A172 (cell line): ENCODE measurements at places on chromosomes 12 and 14.

DNA sequence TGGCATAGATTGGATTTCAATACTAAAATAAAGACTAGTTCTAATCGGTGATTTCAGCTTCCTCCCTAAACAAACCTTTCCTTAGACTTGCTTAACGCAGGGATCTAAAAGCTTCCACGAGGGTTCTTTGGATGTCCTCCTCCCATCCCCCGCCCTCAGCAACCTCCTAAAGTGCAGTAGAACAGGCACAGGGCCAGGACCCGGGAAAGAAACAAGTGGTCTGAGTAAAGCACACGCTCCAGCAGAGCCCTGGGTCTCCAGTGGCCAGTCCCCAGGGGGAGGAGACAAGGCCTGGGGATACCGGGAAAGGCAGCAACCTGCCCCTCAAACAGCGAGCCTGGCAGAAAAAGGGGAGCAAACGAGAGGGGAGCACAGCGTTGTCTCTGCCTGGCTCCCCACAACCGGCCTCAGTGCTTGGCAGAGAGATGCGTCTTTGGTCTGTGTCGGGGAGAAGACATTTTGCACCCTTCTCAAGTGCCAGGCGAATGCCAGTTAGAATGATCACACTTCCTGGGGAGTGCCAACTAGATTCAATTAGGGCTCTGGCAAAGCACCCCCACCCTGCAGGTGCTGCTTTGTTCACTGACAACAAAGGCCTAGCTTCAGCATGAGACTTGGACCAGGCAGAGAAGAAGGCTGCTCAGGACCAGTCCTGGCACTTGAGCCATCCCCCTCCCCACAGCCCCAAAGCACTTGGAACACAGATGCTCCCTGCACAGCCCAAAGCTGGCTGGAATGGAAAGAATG is 17.1 kb upstream of the SLC6A12 start:
- no peak for DNase-seq

GRCh38 chr12:56298828-56299227 is 1.3 kb downstream of the CS start:
- DNase-seq: no peak

DNA sequence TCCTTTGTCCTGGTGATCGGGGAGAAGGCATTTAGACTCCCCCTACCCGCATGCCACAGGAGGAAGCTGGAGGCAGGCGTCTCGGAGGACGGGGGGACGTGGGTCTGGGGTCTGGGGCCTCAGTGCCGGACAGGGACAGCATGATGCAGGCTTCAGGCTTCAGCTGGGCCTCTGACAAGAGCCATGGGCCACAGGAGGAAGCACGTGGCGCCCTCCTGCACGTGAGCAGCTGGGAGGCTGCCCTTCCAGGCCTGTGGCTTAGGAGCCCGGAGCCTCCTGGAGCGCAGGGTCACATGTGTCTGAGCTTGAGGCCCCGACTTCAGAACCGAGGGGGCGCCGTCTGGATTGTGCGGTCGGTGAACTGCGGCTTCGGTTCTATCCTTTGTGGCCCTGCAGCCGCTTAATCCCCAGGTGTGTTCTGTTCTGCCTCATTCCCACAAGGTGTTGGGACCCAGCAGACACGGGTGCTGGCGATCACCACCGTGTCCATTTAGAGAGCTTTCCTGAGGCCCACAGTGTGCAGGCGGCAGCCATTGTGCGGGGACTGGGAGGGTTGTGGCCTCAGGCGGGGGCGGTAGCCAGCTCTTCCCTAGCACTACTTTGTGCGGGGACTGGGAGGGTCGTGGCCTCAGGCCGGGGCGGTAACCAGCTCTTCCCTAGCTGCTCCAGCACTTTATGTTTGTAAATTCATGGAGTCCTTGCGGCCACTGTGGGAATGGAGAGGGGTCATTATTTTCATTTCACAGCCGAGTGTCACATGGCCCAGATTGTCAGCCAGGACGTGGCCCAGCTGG is 150.2 kb downstream of the ADGRD1 start:
- DNase-seq: no peak

DNA sequence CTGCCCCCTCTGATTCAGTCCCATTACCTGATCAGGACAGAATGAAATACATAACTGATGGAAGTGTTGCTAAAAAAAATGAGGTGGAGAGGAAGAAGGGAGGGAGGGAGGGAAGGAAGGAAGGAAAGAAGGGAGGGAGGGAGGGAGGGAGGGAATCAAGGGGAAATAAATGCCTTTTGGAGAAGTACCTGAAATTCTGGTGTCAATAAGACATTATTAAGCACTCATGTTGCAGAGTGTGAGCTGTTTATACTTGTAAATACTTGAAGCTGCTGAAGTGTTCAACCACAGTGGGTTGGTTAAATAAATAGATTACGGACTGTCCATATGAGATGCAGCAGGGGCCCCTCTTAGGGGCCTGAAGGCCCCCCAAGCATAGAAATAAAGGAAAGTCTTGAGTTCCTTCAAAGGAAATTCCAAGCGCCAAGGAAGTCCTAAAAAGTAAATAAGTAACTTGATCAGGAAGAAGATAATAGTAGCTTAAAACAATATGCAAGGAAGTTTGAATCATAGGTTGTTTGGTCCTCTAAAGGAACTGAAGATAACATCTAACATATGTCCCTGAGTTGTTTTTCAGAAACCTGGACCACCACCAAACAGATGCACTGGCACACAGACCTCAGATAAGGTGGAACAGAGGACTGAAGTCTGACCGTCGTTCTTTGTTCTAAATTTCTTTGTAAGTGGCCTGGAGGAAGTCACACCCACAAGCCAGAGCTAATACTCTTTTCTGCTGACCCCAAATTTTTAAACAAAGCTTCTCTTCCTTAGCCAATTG is 110.8 kb downstream of the SEC23A start:
- DNase-seq: no peak

DNA sequence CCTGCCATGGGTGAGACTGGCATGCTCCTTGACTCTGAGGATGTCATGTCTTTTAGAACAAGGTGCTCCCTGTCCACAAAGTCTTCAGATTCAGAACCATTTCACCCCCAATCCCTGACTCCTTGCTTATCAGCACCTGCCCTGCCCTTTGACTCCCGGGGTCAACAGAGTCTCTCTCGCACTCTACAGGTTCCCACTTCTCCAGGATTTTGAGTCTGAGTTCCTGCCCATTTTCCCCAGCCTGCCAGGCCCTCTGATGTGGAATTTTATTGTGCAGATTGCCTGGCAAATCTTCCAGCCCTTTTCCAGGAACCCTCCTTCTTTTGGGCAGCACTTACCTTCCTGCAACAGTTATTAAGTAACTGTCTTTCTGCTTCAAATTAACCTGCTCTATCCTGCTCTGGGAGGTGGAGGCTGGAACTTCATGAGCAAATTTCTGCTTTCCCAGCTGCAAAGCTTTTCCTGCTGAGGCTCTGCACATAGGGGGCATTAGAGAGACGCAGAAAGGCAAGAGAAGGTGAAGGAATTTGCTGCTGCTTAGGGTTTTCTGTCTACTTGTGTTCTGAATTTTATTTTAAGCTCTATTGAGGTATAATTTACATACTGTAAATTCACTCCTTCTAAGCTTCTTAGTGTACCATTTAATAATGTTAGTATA is 259.1 kb downstream of the PCNX1 start:
- DNase-seq: peak; percentile 30

GRCh38 chr12:1932264-1932777 is 13.9 kb upstream of the CACNA2D4 start:
- DNase-seq: no peak

DNA sequence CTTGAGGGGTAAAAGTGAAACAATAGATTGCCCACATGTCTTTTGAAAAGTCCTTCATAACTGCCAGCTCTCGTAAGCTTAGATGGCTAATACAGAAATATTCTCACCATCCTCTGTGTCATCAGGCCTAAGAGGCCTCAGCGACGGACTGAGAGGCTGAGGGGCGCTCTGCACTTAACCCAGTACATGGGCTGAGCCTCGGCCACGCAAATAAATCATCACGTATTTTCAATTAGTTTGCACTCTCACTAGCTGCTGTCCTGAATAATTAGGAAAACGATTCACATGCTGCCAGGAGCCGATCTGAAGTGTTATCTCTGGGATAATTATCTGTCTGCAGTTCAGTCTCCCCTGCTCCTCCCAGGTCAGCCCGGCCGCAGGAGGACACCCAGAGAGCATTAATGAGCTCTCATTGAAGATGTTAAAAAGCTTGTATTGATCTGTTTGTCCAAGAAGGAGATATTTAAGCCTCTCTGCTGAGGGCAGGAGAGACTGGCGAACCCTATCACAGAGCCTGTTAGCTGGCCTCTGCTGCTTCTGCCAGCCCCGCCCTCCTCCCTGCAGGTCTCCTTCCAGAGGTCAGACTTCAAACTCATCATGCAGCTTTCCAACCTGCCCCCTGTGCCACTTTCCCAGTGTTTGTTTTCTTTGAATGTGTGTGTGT is 1051.3 kb downstream of the VRK1 start:
- no peak for DNase-seq

GRCh38 chr12:6180268-6181051 is 19.7 kb upstream of the CD9 start:
- peak; percentile 61 for DNase-seq

DNA sequence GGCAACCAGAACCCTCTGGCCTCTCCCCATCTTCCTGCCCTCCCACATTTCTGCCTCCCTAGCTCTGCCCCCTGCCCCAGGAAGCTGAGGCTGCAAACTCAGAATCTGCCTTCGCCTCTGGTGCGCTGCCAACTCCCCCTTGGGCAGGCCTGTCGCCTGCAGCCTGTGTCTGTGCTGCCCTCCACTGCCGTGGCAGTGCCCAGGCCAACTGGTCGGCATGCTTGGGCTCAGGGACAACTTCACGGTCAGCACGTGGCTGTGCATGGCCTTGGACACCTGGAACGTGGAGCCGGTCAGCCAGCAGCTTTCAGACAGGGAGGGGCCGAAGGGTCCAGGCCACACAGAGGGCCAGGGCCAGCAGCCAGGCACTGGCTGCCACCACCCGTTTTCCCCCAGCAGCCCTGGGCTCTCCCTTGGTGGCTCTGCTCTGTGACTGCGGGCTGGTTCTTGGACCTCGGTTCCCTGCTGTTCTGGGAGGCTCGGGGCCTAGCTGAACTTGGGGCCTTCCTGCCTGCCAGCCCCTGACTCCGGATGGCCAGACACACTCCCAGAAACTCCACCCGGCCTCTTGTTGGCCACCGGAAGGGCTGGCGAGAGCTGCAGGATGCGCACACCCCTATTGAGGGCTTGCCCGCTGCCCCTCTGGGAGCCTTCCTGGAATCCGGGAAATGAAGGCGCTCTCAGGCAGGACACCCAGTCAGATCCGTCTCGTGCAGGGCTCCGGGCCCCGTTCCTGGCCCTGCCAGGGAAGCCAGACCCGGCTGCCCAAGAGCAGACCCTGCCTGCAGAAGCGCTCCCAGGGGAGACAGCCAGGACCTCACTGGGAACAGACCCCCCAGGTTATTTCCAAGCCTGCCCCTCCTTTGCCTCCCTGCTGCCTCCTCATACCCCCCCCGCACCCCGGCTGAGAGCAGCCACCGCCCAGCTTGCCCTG is 34.2 kb upstream of the PPP1R13B start:
- DNase-seq: no peak

- DNase-seq: no peak
These were observed 23.2 kb downstream of the HSPB8 start for GRCh38 chr12:119201789-119202543.

GRCh38 chr14:32669391-32669790 is 269.3 kb upstream of the NPAS3 start:
- no peak for DNase-seq

DNA sequence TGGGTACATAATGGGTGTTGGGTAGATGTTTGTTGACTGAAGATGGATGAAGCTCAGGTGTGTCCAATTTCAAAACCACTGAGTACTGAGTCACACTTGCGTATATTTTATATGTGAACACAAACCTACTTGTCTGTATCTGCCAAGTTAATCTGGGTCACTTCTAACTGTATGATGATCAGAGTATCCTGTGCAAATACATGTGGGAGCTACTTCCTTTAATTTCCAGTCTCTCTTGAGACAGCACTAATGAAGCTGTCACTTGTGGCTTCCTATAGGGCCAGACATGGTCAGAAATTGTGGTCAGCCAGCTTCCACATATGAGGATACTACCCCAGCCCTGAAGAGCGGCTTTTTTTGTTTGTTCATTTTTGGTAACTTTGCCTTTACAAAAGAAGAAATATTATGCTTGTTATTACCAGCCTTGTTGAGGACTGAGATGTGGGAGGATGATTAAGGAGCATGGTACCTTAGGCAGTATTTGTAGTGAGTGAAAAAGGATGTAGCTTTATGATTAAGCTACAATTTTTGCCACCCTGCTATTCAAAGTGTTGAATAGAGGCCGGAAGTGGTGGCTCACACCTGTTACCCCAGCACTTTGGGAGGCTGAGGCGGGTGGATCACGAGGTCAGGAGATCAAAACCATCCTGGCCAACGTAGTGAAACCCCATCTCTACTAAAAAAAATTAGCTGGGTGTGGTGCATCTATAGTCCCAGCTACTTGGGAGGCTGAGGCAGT is 32.4 kb downstream of the PLXNC1 start:
- no peak for DNase-seq

- DNase-seq: no peak
These were observed 173.9 kb downstream of the NDUFA12 start for GRCh38 chr12:94829552-94829951.

- DNase-seq: no peak
These were observed 83.8 kb downstream of the SLC25A21 start for GRCh38 chr14:37088356-37089215.

DNA sequence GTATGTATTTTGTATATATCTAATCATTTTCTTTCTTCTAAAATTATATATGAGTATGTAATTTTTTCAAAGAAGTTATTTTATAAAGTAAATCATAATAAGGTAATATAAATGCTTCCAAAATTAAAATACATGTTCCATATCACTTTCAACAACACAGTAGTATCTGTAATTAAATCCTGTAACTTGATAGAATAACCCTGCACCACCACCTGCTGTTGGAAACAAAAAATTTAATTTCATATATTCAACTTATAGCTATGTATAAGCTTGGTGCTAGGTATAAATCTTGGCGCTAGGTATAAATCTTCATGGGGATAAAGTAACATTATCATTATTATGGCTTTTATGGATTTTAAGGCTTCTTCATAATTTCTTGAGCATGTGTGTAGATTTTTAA is 149.7 kb upstream of the DCN start:
- no peak for DNase-seq

DNA sequence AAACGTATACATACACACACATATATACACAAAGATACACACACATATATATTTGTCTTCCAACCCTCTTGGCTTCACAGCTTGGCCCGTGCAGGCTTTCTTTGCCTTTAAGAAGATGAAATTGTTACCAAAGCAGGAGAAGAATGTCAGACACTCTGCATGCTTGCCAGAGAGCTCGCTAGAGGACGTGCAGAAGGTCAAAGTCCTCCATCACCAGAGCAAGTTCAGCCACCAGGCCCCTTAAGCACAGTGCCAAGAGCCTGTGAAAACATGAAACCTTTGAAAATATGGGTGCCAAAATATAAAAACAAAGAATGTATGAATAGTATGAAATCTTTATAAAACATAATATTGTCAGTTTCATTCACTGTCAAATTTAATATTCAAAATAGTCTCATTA is 14.9 kb upstream of the MCRS1 start:
- no peak for DNase-seq

- no peak for DNase-seq
These were observed 168.3 kb downstream of the CACNA1C start for GRCh38 chr12:2221030-2221621.

- DNase-seq: no peak
These were observed 25.2 kb downstream of the DAAM1 start for GRCh38 chr14:59213368-59214315.

GRCh38 chr12:109736552-109737108 is 23.0 kb downstream of the FAM222A start:
- DNase-seq: peak; percentile 10

- DNase-seq: no peak
These were observed 31.6 kb downstream of the ACACB start for GRCh38 chr12:109147954-109148353.

GRCh38 chr14:104249089-104249488 is 110.7 kb downstream of the KIF26A start:
- DNase-seq: no peak
